ENCODE measurements at places on chromosomes 2 and 18. TPM values are rescaled to one million over a fixed set of nuclear protein-coding genes. Genes with fewer than 3 reads are reported as not detected.

Gene POTEF
- not detected for total RNA-seq

Gene MERTK
- 0.34 TPM for total RNA-seq

Gene RAD51AP2
- not detected for total RNA-seq

Gene GCFC2
- total RNA-seq, result 20.4 TPM

Gene CD8B2
- total RNA-seq, result not detected

Gene OR6B2
- not detected for total RNA-seq

Gene TMEM178A
- 1.3 TPM for total RNA-seq

DNA sequence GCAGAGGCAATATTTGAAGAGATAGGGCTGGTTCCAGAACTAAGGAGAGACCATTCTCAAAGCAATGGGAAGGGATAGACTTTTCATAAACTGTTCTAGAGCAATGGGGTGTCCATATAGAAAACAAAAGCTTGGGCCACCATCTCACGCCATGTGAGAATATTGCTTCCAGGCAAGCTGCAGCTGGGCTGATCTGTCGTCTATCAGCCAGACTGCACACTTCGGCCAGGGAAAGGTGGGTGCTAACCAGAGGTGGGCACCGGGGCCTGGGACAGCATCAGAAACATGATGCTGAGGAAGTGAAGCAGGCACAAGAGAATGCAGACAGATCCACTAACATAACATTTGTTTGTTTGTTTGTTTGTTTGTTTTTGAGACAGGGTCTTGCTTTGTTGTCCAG lies 43.7 kb downstream of the MYO7B start:
- H3K36me3 ChIP-seq, result no peaks in the 10 kb centered on the region
- peak; percentile 2 for DNase-seq
- H3K4me3 ChIP-seq, result no peak overlapping the region
- peaks cover 47% of the 10 kb centered on the region for H3K4me1 ChIP-seq
- H3K27me3 ChIP-seq, result no peaks in the 10 kb centered on the region

- H3K4me3 ChIP-seq, result no peak overlapping the region
- peaks cover 12% of the 10 kb centered on the region for H3K4me1 ChIP-seq
- DNase-seq, result no peak
Observed at GRCh38 chr2:181431674-181432073, 25.5 kb upstream of the ITGA4 start.

GRCh38 chr2:28674062-28674712 lies 77.4 kb upstream of the PPP1CB start:
- no peaks in the 10 kb centered on the region for H3K4me1 ChIP-seq
- H3K27ac ChIP-seq, result no peak overlapping the region
- no peaks in the 10 kb centered on the region for H3K36me3 ChIP-seq
- DNase-seq, result no peak

- H3K4me3 ChIP-seq, result no peak overlapping the region
- no peaks in the 10 kb centered on the region for H3K27me3 ChIP-seq
- H3K27ac ChIP-seq, result no peak overlapping the region
- no peaks in the 10 kb centered on the region for H3K36me3 ChIP-seq
- DNase-seq, result no peak
- H3K4me1 ChIP-seq, result peaks cover 33% of the 10 kb centered on the region
Observed at GRCh38 chr2:128284037-128284441, 34.6 kb downstream of the HS6ST1 start.

GRCh38 chr18:45253056-45253565 lies 362.2 kb upstream of the SLC14A2 start:
- H3K4me3 ChIP-seq, result no peak overlapping the region
- no peak for DNase-seq
- no peaks in the 10 kb centered on the region for H3K36me3 ChIP-seq
- no peak overlapping the region for H3K27ac ChIP-seq
- no peaks in the 10 kb centered on the region for H3K27me3 ChIP-seq
- H3K4me1 ChIP-seq, result no peaks in the 10 kb centered on the region

- H3K27me3 ChIP-seq, result no peaks in the 10 kb centered on the region
- no peak for DNase-seq
Observed at GRCh38 chr18:60279391-60279790, 93.2 kb downstream of the MC4R start.

GRCh38 chr2:239668042-239668441 lies 267.2 kb upstream of the HDAC4 start:
- no peaks in the 10 kb centered on the region for H3K4me1 ChIP-seq
- no peak overlapping the region for H3K27ac ChIP-seq
- no peak overlapping the region for H3K4me3 ChIP-seq
- H3K36me3 ChIP-seq, result no peaks in the 10 kb centered on the region

- H3K27ac ChIP-seq, result no peak overlapping the region
- H3K27me3 ChIP-seq, result no peaks in the 10 kb centered on the region
- DNase-seq, result no peak
- no peak overlapping the region for H3K4me3 ChIP-seq
Observed at GRCh38 chr2:10977621-10978020, 65.9 kb downstream of the KCNF1 start.

- H3K27ac ChIP-seq, result no peak overlapping the region
- no peak overlapping the region for H3K4me3 ChIP-seq
- DNase-seq, result no peak
- H3K27me3 ChIP-seq, result no peaks in the 10 kb centered on the region
- no peaks in the 10 kb centered on the region for H3K4me1 ChIP-seq
Observed at GRCh38 chr18:74023220-74023619, 124.4 kb downstream of the FBXO15 start.

- peak; percentile 5 for DNase-seq
- H3K4me1 ChIP-seq, result no peaks in the 10 kb centered on the region
- H3K27ac ChIP-seq, result no peak overlapping the region
- no peaks in the 10 kb centered on the region for H3K27me3 ChIP-seq
- H3K4me3 ChIP-seq, result no peak overlapping the region
Observed at GRCh38 chr2:216283038-216283900, 89.0 kb downstream of the MARCHF4 start.

GRCh38 chr18:27301615-27302378 lies 116.7 kb upstream of the CHST9 start:
- H3K4me3 ChIP-seq, result no peak overlapping the region
- H3K4me1 ChIP-seq, result no peaks in the 10 kb centered on the region
- H3K36me3 ChIP-seq, result no peaks in the 10 kb centered on the region

DNA sequence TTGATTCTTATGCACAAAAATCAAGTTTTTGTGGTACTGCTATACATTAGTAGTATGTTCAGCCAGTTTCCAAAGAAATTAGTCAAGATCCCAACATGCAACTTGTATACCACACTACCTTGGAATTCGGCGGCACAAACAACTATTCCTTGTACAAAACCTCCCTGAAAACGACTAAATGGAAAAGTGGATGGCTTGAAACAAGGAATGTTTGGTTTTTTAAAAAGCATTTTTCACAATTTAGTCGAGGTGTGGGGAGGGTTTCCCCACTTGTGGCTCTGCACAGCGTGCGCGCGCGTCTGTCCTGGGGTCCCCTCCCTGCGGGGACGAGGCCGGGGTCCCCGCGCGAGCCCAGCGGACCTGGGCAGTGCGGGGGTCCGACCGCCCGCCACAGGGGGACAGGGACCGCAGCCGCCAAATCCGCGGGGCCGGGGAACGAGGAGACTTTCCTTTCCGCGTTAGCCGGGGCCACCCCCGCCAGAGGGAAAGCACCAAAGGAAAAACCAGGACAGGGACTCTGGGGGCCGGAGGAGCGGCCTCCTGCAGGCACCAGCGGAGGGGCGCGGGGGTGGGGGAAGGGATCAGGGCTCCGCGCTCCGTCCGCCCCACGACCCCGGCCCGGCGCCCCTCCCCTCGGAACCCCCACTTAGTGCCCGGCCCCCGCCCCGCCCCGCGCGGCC lies 534 bp upstream of the SOCS6 start:
- H3K36me3 ChIP-seq, result no peaks in the 10 kb centered on the region
- peaks cover 7% of the 10 kb centered on the region for H3K27me3 ChIP-seq
- H3K4me3 ChIP-seq, result no peak overlapping the region
- H3K4me1 ChIP-seq, result peaks cover 5% of the 10 kb centered on the region

- H3K27me3 ChIP-seq, result no peaks in the 10 kb centered on the region
- H3K4me3 ChIP-seq, result no peak overlapping the region
- peak; percentile 14 for DNase-seq
- peaks cover 8% of the 10 kb centered on the region for H3K4me1 ChIP-seq
- H3K36me3 ChIP-seq, result no peaks in the 10 kb centered on the region
- H3K27ac ChIP-seq, result no peak overlapping the region
Observed at GRCh38 chr2:203909261-203909967, 27.1 kb upstream of the ICOS start.

- H3K4me1 ChIP-seq, result no peaks in the 10 kb centered on the region
- H3K27me3 ChIP-seq, result no peaks in the 10 kb centered on the region
- no peak for DNase-seq
- no peaks in the 10 kb centered on the region for H3K36me3 ChIP-seq
- H3K4me3 ChIP-seq, result no peak overlapping the region
Observed at GRCh38 chr2:121241466-121241865, 43.5 kb downstream of the TFCP2L1 start.

- no peaks in the 10 kb centered on the region for H3K27me3 ChIP-seq
- no peak overlapping the region for H3K27ac ChIP-seq
- peaks cover 7% of the 10 kb centered on the region for H3K36me3 ChIP-seq
- H3K4me3 ChIP-seq, result no peak overlapping the region
Observed at GRCh38 chr2:10056439-10056838, 13.1 kb downstream of the KLF11 start.

DNA sequence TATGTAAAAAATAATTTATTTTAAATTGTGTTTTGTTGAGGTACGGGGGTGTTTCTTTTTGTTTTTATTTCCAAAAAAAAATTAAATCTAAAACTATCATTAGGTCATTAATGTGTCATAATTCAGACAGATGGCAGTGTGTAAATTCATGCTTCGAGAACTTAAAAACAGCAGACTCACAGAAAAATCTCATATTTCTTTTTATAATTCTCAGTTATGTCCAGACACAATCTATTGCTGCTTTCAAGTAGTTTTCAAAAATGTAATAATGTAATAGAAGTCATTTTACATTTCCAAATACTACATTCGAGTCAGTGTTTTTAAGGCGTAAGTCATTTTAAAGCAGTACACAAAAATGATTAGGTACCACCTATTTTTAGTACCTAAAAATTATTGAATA lies 14.3 kb downstream of the IKZF2 start:
- H3K4me1 ChIP-seq, result no peaks in the 10 kb centered on the region
- no peaks in the 10 kb centered on the region for H3K36me3 ChIP-seq
- no peaks in the 10 kb centered on the region for H3K27me3 ChIP-seq
- H3K4me3 ChIP-seq, result no peak overlapping the region
- no peak overlapping the region for H3K27ac ChIP-seq

DNA sequence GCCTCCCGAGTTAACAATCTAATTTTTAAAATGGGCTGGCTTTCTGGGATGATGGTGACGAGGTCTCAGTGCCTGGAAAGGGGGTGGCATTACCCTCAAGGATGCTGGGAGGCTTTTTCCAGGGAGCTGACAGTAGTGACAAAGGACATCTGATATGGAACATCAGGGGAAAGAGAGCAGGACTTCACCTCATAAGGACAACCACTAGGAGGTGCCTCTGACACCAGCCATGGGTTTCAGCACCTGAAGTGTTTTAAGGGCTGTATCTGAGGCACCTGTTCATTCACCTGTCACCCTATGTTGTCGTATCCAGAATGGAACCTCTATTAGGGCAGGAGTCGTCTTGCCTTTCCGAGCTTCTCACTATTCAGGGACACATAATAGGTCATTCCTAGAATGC lies 10.8 kb downstream of the IL36B start:
- H3K36me3 ChIP-seq, result no peaks in the 10 kb centered on the region
- H3K4me1 ChIP-seq, result no peaks in the 10 kb centered on the region
- no peak overlapping the region for H3K4me3 ChIP-seq
- DNase-seq, result no peak
- no peak overlapping the region for H3K27ac ChIP-seq
- H3K27me3 ChIP-seq, result peaks cover under 1% of the 10 kb centered on the region

DNA sequence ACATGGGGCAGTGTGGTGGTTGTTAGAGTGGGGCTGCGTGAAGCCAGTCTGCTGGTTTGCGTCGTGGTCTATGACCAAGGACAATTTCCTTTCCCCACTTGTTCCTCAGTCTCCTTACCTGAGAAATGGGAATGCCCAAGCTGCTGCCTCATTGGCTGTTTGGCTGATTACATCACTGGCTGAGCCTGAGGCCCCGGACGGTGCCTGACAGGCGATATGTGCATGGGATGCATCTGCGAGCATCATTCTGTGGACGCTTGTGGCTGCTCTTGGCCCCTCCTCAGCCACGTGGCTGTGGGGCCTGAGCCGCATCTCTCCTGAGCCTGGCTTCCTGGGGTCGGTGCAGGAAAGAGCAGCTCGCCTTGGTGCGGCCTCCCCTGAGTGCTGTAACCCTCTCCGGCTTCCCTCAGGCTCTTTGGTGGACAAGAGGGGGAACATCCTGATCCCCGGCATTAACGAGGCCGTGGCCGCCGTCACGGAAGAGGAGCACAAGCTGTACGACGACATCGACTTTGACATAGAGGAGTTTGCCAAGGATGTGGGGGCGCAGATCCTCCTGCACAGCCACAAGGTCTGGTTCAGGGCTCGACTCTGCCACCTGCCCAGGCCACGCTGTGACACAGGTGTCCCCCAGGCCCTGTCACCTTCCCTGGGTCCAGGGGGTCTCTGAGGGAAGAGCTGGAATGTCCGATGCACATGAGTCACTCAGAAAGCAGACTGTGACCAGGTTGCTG lies 17.2 kb downstream of the CNDP2 start:
- H3K36me3 ChIP-seq, result peaks cover 9% of the 10 kb centered on the region
- H3K4me1 ChIP-seq, result no peaks in the 10 kb centered on the region
- no peak overlapping the region for H3K27ac ChIP-seq
- DNase-seq, result no peak

- no peaks in the 10 kb centered on the region for H3K36me3 ChIP-seq
- H3K4me3 ChIP-seq, result no peak overlapping the region
- no peak overlapping the region for H3K27ac ChIP-seq
- no peak for DNase-seq
- no peaks in the 10 kb centered on the region for H3K27me3 ChIP-seq
Observed at GRCh38 chr18:30094556-30094955, 948.0 kb downstream of the DSC3 start.

DNA sequence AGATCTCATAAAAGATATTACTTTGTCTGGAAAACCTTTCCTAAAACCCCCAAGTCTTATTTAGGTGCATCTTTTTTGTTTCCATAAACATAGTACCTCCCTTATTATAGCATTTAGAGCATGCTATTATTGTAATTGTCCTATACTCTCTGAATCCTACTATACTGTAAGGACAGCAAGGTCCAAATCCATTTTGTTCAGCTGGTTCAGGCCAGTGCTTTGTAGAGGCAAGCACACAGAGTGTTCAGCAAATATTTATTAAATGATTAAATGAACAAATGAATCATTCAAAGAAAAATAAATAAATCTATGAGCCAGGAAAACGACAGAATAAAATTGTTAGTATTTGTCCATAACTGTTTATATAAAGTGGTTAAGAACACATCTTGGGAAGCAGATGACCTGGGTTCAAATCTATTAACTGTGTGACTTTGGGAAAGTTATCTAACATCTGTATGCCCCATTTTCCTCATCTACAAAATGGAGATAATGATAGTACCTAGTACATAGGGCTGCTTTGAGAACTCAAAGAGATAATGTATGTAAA lies 86.0 kb downstream of the COL3A1 start:
- no peaks in the 10 kb centered on the region for H3K36me3 ChIP-seq
- DNase-seq, result no peak
- no peak overlapping the region for H3K27ac ChIP-seq
